ENCODE measurements at places on chromosomes 12 and 14.

GRCh38 chr12:24709216-24709615 is 239.7 kb downstream of the BCAT1 start:
- DNase-seq: no peak

DNA sequence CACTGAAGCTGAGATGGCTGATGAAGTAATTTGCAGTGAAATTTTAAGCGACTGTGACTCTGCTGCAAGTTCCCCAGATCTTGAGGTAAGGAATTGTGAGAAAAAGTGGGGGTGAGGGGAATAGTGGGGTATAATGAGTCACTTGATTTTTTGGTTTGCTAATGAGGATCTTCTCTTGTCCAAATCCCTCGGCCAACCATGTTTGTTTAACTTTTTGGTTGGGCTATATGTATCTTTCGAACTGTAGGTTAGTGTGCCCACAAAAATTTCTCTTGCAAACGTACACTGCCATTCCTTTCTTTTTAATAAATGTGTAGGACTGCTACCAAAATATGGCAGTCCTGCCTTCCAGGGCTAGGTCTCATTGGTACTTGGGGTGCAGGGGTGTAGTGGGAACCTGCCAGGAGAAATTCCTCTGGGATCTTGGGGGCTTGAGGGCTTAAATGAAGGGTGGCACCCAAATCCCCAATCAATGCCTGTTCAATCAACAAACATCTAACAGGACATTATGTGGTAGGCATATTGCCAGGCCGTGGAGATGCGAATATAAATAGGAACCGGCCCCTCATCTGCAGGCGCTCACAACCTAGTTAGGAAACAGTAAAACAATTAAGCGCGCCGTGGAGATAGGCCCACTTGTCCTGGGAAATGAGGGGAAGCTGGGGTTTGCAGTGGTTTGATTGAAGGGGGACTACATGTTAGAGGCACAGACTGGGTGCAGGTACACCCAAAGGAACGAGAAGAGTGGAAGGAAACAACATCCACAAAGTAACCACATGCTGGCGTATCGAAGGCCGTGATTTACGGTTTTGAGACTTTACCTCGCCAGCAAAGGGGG is 1.3 kb upstream of the PABPN1 start:
- no peak for DNase-seq

- DNase-seq: no peak
Observed at GRCh38 chr12:127115468-127116035, 1151.4 kb upstream of the TMEM132C start.

- peak; percentile 49 for DNase-seq
Observed at GRCh38 chr14:22598099-22598895, at the start of gene ABHD4. Gene ABHD4 (plus strand): TSS chr14:22598300. CDS start chr14:22598307, 7 bp downstream.

GRCh38 chr12:58922849-58923248 is 2.5 kb upstream of the LRIG3 start:
- no peak for DNase-seq

- DNase-seq: no peak
Observed at GRCh38 chr12:88576866-88577265, 3.4 kb downstream of the KITLG start.

DNA sequence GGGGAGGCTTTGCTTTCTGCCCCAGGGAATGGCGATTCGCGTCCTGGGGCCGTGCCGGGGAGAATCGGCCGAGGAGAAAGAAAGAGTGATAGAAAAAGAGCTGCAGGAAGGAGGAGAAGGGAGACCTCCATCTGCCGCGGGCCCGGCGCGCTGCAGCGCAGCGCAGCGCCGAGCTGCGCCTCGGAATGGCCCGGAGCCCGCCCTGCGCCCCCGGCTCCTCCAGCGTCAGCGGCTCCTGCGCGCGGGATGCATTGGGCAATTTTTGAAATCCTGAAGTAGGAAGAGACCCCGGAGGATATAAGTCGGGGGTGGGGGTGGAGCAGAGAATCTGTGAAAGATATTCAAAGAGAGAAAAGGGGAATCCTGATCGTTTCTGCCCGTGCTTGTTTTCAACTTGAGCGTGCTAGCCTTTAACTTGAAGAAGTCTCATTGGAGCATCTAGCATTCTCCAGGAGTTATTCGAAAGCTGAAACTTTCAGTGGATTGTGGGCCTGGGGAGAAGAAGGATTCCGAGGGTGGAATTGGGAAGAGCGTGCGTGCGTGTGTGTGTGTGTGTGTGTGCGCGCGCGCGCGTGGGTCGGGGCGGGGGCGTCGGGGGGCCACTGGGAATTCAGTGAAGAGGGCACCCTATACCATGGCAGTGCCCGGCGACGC is 441 bp downstream of the PDE3A start:
- no peak for DNase-seq

GRCh38 chr12:107903341-107904061 is 129.0 kb downstream of the ASCL4 start:
- no peak for DNase-seq

- no peak for DNase-seq
Observed at GRCh38 chr14:49303946-49304516, 282.1 kb downstream of the RPS29 start.

DNA sequence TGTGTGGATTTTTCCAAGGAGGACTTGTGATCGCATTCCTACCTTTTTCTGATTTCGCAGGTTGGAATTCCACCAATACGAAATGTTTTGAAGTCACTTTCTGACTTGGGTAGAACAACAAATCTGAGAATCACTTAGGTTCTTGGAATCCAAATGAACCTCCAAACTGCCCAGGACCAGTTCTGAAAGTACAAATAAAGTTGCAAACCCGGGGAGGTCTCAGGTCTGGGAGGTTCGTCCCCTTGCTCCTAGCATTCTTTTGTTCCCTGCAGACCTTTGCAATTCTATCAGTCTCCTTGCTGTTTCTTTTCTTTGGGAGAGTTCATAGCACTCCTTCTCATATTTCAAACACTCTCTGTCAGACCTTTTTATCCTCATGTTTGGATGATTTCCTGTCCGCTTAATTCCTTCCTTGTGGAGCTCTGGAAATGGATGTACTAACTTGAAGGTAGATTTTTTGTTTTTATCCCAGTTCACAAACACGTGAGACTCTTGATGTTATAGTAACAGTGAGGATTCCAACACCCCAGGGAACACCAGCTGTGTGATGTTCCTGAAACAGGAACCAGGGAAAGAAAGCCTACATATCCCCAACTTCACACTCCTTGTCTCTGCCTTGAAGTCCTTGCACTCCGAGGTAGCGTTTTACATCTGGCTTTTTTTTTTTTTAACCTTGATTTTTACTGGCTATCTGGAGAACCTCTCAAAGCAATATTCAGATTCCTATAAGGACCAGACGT is 70.6 kb downstream of the TMEM132C start:
- no peak for DNase-seq

DNA sequence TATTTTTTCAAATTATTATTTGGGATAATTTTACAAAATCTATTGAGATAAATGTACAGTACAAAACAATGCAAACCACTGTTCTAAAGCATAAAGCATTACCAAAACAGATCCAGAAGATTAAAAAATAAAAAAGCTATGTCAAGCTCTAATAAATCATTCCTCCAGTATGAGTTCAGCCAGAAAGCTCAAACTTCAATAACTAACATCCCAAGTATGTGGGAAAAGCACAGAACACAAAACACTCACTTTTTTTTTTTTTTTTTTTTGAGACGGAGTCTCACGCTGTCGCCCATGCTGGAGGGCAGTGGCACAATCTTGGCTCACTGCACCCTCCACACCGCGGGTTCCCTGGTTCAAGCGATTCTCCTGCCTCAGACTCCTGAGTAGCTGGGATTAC is 11.3 kb downstream of the SAV1 start:
- no peak for DNase-seq

GRCh38 chr12:110042264-110042663 is 6.1 kb downstream of the C12orf76 start:
- no peak for DNase-seq

- DNase-seq: no peak
Observed at GRCh38 chr14:53064475-53064874, 88.6 kb downstream of the DDHD1 start.

- DNase-seq: no peak
Observed at GRCh38 chr12:92133171-92133570, 12.5 kb downstream of the BTG1 start.

DNA sequence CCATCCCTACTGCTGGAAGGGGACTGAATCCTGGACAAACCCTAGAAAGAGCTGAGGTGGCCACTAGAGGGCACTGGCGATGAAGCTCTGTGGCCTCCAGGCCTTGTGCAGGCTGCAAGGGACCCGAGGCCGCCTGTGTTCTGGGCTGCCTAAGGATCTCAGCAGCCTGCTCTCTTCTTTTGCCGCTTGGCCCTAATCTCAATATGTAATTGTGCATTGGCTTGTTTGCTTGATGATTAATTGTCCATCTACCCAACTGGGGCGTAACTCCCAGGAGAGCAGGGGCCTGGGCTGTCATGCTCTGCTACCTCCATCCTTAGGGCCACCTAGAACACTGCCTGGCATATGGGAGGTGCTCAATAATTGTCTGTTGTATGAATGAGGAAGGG is 73.8 kb downstream of the SYNE3 start:
- DNase-seq: peak; percentile 51

GRCh38 chr14:32310876-32311275 is 18.2 kb upstream of the AKAP6 start:
- DNase-seq: no peak

GRCh38 chr12:120710805-120711296 is 593 bp downstream of the UNC119B start:
- DNase-seq: peak; percentile 9

GRCh38 chr12:124477107-124477915 is 90.1 kb downstream of the NCOR2 start:
- no peak for DNase-seq

GRCh38 chr12:96233939-96234461 is 39.8 kb downstream of the ELK3 start:
- no peak for DNase-seq

- no peak for DNase-seq
Observed at GRCh38 chr12:95723693-95724384, 66.7 kb downstream of the NTN4 start.

- DNase-seq: no peak
Observed at GRCh38 chr14:55772486-55772885, 192.5 kb downstream of the KTN1 start.

- DNase-seq: no peak
Observed at GRCh38 chr12:121717041-121717699, 4.6 kb downstream of the TMEM120B start.

DNA sequence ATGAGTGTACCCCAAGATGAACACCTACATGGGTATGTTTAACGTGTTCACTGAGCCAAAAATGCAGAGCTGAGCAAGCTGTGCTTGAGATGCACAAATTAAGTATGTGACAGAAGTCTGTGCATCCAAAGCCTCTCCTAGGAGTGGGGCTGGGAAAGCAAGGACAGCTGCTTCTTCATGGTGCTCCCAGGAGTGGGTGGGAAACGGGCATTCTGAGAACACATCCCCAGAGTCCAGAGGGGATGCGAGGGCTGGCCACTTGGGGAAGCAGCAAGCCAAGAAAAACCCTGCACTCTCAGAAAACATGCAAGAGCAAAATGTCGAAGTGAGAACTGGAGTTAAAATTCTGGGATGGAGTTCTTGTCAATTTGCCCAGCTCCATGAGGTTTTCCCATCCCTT is 414.3 kb downstream of the BCAT1 start:
- DNase-seq: no peak

DNA sequence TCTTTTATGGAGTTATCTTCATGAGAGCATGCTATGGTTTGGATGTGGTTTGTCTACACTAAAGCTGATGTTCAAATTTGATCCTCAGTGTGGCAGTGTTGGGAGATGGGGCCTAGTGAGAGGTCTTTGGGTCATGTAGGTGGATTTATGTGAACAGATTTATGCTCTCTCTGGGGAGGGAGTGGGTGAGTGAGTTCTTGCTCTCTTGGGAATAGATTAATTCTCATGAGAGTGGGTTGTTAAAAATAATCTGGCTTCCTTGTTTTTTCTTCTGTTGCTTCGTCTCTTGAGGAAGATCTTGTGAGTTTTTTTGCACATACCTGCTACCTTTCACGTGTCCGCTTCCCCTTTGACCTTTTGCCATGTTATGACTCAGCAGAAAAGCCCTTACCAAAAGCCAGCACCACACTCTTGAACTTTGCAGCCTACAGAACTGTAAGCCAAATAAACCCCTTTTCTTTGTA is 20.5 kb downstream of the DERA start:
- no peak for DNase-seq

GRCh38 chr12:85005615-85006014 is 30.5 kb downstream of the TSPAN19 start:
- DNase-seq: no peak

DNA sequence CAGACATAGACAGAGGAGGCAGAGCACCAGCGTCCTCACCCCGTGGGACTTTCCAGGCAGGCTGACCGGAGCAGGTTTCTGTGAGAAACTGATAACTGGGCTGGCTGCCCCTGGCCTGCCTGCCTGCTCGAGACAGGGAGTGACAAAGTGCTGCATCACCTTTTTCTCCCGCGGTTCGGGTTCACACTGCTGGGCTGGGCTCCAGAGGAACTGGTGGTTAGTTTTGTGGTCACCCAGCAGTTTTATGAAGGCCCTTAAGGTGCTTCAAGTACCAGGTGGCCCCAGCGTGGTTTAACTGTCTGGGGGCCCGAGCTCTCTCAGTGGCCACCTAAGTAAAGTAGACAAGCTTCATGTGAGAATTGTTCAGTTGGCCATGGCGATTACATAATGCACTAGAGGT is 1073.6 kb downstream of the BCL11B start:
- no peak for DNase-seq

DNA sequence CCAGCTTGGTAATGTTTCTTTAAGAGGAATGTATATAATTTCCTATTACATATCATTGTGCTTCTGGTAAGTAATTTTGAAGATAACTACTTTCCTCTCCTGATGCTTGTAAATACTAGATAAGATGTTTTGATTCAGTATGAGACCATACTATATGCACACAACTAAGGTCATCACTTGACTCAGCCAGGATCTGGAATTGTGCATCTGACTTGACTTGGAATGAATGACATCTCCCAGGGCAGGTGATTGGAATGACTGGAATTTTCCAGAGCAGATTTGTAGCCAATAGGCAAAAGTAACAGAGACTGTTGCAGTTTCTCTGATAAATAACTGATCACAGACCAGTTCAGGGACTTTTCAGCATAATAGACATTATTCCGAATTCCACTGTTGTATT is 11.1 kb downstream of the BEST3 start:
- DNase-seq: no peak

DNA sequence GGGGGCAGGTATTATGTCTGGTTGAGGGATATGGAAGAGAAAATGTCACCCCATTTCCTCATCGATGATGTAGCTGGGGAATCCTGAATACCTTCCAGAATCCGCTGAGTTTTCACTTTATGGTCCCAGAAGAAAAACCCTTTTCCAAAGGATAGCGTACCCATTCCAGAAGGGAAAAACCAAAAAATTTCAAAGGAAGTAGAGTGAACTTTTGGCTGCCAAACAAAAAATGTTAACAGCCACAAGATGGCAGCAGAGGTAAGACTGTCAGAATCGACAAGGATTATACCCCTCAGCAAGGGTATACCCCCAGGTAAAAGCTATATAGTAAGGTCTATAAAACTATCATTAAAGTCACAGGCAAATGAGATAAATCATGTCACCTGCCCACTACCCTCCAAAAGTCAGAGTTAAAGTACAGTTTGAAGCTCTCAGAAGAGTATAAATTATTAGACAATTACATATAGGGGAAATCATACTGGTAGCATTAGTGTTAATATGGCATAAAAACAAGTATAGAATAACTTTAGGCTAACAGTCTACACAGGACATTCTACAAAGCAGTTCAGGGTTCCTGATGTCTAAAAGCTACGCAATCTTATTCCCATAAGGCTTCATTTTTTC is 18.0 kb downstream of the ACIN1 start:
- no peak for DNase-seq
